Activated T-cell treated with anti-CD3 and anti-CD28 coated beads for 4 hours (primary cell): ENCODE measurements at places on chromosomes 13 and 19.

DNA sequence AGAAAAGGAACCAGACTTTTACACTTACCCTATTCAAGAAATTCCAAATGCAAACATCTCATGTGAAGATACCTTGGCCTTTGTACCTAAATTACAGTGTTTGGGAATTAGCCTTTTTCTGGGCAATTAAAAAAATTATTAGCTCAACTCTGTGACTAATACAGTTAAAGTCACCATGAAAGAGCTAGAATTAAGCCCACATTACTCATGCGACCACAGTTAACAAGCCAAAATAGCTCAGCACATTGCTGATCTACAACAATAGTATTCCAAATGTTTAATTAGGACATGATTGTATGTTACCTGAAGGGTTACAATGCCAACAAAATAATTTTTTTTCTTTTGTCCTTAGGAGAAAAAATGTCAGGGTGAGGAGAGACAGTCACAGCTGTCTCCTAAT is 263.6 kb upstream of the GPC6 start:
- DNase-seq: no peak

GRCh38 chr19:17605117-17605516 is 49.7 kb downstream of the COLGALT1 start:
- DNase-seq: no peak

DNA sequence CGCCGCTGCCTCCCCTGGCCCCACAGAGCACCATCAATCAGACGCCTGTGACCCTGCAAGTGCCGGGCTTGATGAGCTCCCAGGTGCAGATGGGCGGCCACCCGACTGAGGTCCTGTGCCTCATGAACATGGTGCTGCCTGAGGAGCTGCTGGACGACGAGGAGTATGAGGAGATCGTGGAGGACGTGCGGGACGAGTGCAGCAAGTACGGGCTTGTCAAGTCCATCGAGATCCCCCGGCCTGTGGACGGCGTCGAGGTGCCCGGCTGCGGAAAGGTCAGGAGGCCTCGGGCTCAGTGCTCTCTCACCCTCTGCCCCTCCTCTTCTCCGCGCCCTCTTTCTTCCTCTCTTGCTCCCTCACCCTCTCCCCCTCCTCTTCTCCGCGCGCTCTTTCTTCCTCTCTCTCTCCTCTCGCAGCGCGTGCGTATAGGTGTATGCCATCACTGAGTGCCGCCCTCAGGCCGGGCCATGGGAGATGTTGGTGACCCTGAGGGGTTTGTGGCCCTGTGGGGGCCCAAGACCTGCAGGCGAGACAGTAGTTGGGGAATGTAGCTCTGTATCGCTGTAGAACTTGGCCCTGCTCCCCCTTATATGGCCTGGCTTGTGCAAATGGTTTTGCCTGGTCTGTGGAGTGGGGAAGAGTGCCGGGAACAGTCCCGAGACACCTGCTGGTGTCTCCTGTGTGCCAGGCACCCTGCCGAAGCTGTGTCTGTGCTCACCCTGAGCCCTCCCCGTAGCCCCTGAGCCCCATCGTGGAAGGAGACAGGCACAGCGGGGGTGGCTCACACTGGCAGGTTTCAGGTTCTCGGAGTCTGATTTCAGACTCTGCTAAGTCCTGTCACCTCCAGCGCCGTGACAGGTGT is 5.4 kb upstream of the EPN1 start:
- no peak for DNase-seq

DNA sequence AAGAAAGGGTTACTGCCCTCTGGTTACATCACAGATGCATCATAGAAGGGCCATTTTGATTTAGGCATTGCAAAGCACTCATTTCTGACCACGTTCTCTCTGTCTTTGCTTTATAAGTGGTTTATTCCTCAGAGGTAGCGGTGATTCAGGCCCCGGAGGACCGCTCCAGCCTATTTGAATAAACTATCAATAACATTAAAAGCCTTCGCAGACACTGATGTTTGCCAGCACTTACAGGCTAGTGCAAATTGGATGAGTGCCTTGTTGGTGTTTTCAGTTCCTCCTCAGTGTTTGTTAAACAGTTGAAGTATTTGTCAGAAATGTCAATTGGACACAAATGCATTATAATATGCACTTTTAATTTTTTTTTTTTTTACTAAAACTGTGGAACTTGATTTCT is 120.2 kb downstream of the RXFP2 start:
- no peak for DNase-seq

GRCh38 chr19:11102944-11103343 is 13.7 kb downstream of the LDLR start:
- no peak for DNase-seq

DNA sequence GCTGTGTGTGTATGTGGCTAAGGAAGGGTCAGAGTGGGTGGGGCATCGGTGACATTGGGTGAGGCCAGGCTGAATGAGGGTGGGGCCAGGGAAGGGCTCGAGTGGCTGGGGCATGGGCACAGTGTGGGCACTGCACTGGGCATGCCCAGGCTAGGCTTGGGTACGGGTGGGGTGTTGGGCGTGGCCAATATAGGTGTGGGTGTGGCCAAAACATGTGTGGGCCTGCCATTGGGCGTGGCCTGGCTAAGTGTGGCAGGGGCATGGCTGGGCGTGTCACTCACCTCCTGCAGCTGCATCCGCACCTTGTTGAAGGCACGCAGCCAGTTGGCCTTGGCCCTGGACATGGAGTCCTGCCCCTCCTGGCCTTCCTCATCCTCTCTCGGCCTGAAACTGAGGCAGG is 33.2 kb downstream of the UNC13A start:
- no peak for DNase-seq

- DNase-seq: no peak
Observed at GRCh38 chr19:50465000-50465399, 11.3 kb upstream of the EMC10 start.

- no peak for DNase-seq
Observed at GRCh38 chr19:40400559-40400958, 10.6 kb upstream of the HIPK4 start.

DNA sequence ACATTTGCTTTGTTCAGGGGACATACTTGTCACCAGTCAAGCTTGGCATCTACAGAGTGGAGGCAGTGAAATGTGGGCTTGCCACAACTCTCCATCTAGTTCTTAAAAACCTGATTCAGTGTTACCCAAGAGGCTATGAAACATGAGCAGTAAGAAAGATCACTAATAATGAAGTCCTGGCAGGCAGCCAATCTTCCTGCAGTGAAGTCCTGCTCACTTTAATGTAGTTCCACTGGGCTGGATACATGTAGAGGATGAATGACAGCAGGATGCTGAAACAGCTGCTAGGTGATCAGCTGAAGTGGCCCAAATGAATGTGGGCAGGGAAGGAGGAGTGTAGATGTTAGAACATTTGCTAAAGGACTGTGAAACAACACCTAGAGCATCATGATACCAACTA is 1213.1 kb downstream of the OLFM4 start:
- DNase-seq: no peak

DNA sequence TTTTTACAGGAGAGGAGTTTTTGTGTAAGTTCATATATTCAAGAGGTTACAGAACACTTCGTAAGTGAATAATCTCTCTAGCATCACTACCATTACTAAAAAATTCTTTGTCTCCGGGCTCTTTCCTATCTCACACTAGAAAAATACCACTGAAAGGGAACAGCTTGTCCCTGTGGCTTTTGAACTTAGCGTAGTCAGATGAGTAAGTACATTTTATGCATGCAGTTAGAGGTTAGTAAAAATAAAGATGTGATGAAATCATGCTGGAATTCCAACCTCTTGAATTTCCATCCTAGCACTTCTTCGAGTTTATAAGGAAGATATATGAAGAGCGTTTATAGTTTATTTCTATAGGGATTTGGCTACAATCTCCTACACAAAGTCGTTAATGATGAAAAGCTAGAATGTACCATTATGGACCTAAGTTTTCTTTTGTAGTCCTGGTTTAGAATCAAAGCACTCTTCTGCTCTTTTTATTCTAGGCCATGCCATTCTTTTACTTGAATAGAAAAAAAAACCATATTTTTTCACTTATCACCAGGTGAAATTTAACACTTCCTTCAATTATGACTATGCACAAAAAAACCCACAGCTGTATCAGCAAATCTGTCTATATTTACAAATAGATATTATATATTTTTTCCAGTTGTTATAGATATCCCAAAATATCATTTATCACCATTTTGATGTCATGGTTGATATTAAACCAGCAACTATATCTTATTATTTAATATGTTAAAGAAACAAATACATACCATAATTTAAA is 139.9 kb upstream of the PCDH9 start:
- no peak for DNase-seq

DNA sequence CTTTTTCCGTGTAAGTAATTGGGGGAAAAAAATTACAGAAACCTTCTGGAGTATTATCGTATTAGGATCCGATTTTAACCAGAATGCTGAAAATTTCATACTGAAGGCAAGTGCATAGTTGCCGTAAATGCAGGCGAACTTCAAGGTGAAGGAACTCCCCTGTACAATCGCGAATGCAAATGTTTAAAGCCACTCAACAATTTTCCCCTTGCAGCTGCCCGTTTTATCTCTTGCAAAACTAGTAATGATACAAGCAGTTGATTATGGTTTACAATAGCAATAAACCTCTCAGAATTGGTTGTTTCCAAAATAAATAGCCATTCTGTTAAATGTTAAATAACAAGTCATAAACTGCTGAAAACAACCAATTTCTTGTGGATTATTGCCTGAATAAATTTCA is 105.7 kb downstream of the DNAJC15 start:
- no peak for DNase-seq

GRCh38 chr19:38277549-38277948 is 13.2 kb downstream of the SPINT2 start:
- DNase-seq: no peak

DNA sequence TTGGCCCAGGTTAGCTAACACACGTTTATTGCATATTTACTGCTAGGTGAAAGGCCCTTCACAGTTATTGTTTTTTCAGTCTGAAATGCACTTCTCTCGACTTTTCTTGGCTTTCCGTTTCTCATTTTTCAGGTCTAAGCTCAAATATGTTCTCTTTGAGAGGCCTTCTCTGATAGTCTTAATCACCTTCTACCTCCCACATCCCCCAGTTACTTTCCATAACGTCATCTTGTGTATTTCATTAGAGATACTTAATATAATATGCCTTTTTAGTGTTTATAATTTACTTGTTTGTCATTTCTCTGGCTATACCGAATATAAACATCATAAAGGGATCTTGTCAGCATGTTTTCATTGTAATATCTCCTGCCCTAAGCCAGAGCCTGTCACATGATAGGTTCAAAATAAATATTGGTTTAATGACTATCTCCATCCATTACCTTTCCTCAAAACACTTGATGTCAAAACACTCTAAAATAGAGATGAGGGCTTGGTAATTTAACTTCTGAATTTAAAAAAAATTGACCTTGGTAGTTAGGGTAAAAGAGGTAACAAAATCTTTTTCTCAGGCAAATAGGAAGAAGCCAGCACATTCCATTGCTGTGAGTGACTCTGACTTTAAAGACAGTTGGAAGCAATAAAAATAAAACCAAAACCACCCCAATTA is 168.6 kb upstream of the RFC3 start:
- DNase-seq: no peak

- DNase-seq: no peak
Observed at GRCh38 chr19:43105496-43105895, 23.0 kb upstream of the PSG2 start.

- DNase-seq: no peak
Observed at GRCh38 chr19:41769608-41770007, 14.3 kb downstream of the CEACAM6 start.

- no peak for DNase-seq
Observed at GRCh38 chr19:43445426-43445825, 20.0 kb downstream of the LYPD3 start.

GRCh38 chr19:17027535-17027975 is 945 bp upstream of the CPAMD8 start:
- no peak for DNase-seq

DNA sequence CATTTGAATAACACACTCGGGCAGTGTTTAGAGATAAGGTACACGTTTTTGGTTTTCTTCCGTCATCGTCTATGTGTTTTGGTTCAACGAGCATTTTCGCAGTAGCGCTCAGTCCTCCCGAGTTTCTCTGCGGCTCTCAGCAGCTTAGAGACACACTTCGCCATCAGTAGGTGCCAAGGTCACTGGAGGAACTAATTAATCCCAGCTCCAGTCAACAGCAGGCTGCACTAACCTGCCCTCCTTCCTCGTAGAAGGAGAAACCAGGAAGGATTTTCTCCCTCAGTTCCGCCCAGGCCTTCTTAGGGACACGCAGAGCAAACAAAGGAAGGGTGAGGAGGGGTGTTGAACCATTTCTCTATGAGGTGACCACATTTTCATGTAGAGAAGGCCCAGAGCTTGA is 12.6 kb downstream of the MBNL2 start:
- DNase-seq: no peak
